ENCODE measurements at places on chromosomes 7 and 10.

DNA sequence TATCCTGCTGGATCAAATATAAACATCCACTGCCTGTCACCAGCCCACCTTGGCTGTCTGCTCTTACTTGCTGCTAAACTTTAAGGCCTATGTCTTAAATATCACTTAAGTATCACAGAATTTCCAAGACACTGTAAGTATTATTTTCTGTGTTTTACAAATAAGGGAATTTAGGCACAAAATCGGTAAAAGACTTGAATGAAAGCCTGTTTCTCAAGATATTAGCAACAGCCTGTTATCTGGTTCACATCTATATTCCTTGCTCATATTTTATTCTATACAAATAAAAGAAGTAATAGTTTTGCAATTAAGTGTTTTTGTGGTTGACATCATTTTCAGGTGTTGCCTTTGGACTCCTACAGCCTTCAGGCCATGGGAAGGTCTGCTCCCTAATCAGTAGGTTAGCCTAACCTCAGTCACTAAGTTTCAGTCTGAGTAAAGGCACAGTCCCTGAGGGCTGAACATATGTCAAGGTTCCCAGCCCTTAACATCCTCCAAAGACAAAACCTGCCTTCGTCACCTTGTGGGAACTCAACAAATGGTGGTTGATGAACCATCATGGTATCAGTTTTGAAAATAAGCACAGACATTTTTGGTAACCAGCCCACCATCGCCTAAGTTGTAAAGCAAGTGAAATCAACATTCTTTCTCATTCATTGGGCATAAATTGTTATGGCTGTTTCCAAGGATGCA lies 127.1 kb downstream of the CREB5 start:
- DNase-seq: no peak

- DNase-seq: no peak
These were observed 676.8 kb downstream of the DNAJB9 start for GRCh38 chr7:109246330-109247077.

- no peak for DNase-seq
These were observed 150.9 kb upstream of the KLF6 start for GRCh38 chr10:3935933-3936359.

DNA sequence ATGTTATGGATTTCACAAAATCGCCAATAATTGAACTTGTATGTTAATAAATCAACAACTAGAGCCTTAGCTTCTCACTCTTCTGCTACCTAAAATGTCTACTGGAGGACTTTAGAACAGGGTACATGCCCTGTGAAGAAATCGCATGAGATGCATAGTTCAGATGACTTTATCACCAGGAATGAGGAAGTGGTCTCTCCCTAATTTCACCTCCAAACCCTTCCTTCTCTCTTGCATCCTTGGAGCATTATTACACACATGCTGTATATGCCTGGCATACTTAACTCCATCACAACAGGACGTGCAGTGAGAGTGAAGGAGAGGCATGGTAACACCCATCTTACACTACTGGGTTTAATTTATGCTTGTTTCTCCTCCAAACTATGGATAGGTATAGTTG lies 27.8 kb downstream of the RHEB start:
- DNase-seq: no peak

DNA sequence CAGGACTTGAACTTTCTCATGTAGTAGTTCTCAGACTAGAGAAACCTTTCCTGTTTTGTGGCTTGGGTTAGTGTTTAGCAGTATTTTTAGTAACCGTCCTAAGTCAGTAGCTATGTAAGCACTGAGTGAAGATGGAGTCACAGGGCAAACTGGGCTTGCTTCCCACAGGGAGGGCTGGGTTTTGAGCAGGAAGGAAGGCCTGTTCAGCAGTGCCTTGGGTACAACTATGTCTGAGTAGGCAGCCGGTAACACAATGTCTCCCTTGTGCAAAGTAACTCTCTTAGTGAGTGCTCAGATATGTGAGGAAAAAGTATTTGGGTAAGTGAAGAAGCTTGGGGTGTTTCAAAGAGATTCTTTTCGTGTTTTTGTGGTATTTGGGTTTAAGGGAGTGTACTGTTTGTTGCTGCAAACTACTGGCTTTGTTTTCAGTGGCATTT lies 96.4 kb downstream of the CCSER2 start:
- DNase-seq: peak; percentile 88

DNA sequence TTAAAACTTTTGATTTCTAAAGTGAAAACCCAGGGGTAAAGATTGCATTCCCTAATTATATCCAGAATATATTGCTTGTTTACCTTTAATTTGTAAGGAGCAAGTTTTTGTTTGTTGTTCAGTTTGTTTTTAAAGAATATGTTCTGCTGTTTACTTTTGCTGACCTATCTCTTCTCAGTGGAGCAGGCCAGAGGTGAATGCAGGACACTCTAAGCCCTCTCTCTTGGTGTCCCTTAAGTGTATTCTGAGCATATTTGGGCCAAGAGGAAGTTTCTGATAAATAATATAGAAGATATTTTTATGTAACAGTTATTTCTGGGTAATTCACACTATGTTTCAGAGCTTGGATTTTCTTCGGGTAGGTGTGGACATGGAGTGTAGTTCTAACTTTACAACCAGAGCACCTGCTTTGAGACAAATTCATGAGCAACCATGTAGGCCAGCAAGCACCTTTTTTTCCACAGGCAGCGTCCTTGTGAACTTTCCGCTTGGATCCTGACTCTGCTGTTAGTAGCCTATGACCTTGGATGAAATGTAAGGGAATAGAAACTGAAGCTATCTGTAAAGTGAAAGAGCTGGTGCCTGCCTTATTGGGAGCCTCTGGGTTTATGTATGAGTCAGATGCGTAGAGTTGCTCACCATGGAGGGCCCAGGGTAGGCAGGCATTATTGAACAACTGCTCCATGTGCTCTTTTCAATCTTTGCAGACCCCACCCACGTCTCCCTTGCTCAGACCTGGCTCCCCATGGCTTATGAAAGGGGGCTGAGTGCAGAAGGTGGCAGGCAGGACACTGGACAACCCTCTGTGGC lies 16.1 kb downstream of the OGDH start:
- no peak for DNase-seq

GRCh38 chr7:98105942-98106544 lies 619 bp upstream of the LMTK2 start:
- no peak for DNase-seq

- DNase-seq: no peak
These were observed 93.5 kb downstream of the MCU start for GRCh38 chr10:72785409-72785808.

- no peak for DNase-seq
These were observed 4.0 kb upstream of the ADAP1 start for GRCh38 chr7:958221-959200.

DNA sequence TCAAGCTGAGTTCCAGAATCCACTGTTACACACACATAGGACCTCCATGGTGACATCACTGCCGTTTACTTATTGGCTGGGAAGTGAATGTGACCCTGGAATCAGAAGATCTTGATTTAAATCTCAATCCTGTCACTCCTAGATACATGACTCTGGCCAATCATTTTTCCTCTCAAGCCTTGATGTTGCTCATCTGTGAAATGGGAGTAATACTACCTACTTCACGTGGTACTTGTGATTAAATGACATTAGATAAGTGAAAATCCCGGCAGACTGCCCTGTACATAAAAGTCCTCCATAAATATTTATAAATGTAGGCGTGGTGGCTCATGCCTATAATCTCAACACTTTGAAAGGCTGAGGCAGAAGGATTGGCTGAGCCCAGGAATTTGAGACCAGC lies 88.0 kb upstream of the SVIL start:
- no peak for DNase-seq

DNA sequence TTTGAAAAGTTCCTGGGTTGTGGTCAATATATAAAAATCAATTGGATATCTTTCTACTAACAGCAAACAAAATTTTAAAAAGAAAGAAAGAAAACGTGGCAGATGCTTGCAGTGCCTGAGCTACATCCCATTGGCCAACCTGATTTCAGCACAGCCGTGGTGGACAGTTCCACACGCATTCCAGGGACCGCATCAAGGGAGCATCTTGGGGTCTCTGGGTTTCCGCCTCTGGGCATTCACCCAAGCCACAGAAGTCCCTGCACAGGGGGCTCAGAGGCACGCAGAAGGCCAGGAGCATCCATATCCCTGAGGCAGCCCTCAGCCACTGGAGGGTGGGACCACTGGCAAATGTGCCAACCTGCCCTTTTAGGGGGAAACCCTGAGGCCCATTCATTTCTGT lies 254.5 kb upstream of the RNF32 start:
- DNase-seq: no peak

DNA sequence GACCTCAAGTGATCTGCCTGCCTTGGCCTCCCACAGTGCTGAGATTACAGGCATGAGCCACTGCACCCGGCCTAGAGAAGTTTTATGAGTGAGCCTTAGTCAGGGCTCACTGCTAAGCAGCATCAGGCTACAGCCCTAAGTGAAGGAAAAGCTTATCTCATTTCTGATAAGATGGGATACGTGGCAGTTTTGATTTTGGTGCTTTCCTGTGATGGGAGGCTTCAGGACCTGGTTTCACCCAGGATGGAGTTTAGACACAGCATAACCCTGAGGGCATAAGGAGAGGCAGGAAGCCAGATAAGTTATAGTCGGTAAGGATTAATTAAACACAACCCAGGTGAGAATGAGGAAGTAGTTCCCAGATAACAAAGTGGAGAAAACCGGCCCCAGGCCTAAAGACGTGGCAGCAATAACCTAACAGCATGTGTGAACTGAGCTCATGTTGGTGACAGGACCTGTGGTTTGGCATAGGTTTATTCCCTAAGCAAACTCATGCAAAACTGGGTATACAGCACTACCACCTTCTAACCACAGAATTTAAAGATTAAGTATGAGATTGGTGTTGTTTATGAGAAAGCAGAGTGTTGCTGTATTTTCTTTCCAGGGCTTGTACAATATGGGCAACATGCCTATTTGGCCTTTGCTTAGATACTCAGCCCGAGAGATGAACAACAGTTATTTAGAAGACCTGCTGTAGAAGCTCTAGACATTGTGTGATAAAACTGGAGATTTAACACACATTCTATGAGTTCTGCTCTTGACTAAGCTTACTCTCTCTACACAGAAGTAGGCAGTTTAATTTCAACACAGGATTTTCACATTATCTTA lies 119.4 kb downstream of the COL28A1 start:
- DNase-seq: no peak

GRCh38 chr7:28551331-28551730 lies 139.0 kb downstream of the CREB5 start:
- no peak for DNase-seq

- no peak for DNase-seq
These were observed 68.5 kb upstream of the EEPD1 start for GRCh38 chr7:36084485-36085091.

GRCh38 chr10:58734116-58734515 lies 221.4 kb downstream of the BICC1 start:
- no peak for DNase-seq

GRCh38 chr7:15584575-15584974 lies 22.8 kb upstream of the AGMO start:
- no peak for DNase-seq

GRCh38 chr10:112288486-112288885 lies 5.3 kb downstream of the TECTB start:
- no peak for DNase-seq

DNA sequence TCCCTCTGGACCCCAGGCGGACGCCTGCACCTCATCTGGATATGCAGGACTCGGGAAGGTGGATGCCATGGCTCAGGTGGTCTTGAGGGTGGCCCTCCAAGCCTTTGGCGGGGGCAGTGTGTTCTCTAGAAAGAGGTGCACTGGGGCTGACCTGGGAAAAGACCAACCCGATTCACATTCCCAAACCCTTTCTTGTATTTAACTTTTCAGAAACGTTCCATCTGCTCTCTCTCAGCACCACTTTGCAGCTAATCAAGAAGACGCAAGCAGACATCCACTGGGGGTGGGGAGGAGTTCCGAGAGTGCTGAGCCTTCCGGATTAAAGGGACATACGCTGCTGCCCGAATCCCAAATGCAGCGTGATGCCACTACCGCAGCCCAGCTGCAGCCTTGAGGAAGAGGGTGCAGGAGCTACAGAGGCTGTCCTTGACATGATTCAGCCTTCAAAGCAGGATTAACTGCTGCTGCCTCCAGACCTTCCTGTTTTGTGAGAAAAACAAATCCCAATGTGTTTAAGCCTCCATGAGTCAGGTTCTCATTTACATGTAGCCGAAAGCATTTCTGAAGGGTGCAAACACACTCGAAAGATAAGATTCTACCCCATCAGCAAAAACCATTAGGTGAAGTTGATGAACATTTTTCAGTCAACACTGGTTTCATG lies 39.9 kb downstream of the RBM17 start:
- DNase-seq: no peak

DNA sequence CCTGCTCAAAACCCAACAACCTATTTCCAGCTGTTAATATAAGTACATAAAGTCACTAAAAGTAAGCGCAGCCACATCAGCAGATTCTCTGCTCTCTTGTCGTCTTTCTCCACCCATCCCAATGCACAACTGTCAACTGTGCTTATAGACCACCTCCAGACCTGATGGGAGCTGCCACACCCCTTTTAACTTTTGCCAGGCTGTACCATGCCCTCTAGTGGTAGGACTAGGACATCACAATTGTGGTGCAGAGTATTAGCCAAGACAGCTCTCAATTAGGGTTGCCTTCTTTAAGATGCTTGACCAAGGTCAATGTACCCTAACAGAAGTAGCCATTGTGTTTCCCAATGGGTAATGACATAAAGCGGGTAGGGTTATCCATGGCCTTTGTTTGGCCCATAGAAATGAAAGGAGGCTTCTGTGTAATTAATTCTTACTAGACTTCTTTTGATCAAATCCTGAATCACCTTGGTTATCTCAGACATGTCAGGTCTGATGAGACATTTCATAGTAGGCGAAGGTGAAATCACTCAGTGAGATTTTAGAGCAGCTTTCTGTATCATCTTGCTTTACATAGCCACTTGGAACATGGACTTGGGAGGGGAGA lies 68.1 kb downstream of the SCRN1 start:
- DNase-seq: no peak

DNA sequence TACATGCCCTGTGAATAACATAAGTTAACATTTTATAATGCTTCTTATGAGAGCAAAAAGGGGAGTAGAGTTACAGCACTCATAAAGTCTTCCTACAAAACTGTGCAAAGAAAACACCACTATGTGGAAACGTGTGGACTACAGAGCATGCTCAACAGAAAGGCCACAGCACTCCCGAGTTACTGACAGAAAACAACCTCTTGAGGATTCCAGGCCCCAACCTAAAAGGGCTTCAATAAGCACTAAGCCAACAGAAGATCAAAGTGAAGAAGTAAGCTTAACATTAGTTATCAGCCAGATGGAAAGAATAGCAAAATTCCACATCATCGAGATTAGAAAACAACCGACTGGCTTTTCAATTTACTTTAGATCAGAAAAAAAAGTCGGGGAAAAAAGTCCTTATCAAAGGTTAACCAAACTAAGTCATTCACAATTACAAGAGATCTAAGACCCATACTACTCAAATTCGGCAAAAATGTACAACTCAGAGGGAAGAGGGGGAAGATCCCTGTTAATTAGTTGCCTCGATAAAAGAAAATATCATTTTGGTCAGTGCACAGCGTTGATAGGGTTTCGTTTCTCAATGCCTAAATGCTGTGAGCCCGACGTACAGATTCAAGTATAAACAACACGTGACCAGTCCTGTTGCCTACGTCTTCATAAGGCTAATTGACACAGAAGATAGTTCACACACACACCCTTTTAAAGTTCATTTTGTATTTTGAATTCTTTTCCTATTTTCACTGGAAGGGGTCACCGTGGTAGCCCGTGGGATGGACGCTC lies 1.4 kb downstream of the KBTBD2 start:
- no peak for DNase-seq
